NCI-H1417 treated with DMSO at 0.1 percent for 48 hours (cell line): ENCODE measurements at places on chromosomes 7 and 10.

GRCh38 chr10:76268530-76268929, 837.1 kb downstream of the LRMDA start:
- no peak for DNase-seq

- DNase-seq, result no peak
Measured at GRCh38 chr10:6511347-6511746, 68.7 kb downstream of the PRKCQ start.

GRCh38 chr10:47038881-47039561, 127.8 kb downstream of the PTPN20 start:
- DNase-seq, result no peak

DNA sequence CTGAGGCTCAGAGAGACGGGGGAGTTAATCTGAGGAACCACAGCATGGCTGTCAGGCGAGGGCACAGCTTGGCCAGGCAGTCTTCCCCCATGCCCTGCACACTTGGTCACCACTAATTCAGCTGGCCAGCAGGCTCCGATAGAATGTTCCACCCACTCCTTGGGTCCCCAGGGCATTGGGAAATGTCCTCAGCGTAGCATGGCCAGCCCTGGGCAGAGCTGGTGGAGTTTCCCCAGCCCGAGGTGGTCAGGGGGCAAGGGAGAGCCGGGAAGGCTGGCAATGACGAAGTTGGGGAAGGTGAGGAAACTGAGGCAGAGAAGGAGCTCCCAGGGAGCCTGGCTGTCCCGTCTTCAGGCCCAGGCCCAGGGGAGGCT, 12.1 kb upstream of the GRIFIN start:
- DNase-seq, result no peak

DNA sequence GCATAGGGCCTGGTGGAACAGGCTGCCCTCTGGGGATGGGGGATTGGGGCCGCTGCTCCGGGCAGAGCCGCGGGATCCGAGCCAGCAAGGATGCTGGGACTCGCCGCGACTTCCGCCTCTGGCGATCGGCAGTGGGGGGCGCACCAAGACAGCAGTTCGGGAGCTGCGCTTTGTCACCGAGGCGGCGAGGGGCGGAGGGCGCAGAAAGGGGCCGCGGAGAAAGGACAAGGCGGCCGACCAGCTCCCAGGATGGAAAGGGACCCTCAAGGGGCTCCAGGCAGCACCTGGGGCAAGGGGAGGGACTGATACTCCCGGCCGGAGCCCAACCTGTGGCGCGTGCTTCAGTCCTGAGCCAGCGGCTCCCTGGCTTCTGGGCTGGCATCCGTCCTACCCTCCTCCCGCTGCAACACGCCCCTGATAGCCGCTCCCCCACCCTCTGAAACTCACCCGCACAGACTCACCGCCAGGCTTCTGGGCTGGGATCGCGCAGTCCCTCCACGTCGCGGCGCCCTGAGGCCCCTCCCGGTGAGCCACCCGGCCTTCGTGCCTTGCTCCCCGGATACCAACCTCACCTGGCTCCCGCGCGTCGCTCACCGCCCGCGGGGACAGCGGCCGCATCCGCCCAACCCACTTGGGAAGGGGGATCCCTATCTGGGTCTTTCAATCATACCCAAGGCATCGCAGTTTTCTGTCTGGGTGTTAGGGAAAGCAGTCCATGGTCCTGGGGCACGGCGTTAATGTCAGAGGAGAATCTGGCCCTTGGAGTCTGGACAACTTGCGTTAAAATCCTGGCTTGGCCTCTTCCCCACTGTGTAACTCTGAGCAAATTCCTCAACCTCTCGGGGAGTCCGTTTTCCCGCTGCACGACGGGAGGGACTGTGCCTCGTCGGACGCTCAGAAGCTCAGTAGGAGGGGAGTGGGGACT, 7.0 kb upstream of the EVX1 start:
- DNase-seq, result no peak
